ENCODE measurements at places on chromosomes 2 and 18.

DNA sequence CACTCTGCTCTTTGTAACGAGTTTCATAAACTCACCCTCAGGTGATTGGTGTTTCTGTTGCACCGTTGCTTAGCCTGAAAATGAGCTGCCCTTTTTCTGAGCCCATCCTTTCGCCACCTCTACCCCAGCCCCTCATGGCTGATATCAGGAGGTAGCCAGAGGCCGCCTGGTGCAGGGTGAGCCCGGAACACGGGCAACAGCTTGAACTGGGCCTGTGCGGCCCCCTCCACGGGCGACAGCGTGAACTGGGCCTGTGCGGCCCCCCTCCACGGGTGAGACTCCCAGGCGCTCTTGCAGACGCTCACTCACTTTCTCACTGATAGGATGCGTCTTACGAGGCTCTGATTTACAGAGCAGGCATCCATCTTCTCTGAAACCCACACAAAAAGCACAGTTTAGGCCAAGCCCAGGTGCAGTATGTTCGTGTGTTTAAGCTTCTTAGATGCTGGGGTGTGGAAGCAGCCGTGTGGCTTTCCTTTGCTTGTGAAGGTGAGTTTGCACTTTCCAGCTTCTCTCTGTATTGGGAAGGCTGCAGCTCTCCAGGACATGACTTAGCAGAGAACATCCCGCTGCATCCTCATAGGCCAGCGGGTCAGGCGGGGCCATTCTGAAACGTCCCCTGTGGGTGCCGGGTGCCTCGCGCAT lies 83.5 kb downstream of the NFATC1 start:
- DNase-seq = no peak

DNA sequence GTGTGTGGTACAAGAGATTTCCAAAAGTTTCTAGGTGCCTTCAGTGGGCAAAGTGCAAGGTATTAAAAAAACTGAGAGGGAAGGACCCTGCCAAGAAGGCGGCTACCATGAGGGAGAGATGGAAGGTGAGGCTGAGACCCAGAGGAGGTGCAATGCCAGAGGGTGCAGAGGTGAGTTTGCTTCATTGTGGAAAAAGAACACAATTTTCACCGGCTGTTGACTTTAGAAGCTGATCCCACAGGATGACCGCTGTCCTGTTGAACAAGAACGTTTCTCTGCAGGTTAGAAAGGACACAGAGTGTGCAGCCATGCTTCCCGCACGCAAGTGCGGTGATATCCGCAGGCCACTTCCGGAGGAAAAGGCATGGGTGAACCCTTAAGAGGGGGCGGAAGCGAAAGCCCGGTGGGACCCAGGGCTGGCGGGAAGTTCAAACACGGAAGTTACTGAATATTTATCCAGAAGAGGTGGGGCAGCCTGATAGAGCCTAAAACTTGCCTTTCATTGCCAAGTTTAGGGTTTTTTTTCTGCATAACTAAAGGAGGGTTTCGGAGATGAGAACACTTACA lies 16.6 kb downstream of the SP110 start:
- DNase-seq = no peak

GRCh38 chr2:185823773-185824172 lies 85.2 kb downstream of the FSIP2 start:
- DNase-seq = no peak

- DNase-seq = no peak
Observed at GRCh38 chr2:146850746-146851145, 994.1 kb upstream of the ACVR2A start.

DNA sequence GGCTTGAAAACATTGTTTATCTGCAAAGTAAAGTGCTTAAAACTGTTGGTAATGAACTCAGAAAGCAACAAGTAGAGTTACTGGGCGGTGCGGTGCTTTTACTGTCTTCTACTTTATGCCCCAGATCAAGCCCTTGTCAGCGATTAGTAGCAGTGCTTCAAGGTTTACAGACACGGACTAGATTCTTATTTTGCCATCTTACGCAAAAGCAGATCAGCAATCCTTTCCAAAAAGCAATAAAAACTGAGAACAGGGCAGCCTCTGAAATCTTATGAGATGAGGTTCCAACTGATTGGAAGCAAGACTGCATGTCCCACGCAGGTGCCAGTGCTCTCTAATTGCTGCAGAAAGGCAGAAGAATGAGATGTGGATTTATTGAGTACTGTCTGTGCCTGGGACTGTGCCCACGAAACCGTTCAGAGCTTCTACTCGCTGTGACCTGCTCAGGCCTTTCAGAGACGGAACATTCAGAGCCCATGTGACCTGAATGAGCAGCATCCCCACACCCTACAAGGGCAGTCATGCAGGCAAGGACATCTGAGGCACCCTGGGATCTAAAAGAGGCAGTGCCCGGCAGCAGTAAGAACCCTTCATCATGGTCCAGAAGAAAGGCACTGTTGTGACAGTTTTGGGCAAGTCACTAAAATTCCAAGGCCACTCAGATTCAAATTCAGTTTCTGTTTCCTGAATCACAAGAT lies 15.7 kb downstream of the COL4A3 start:
- DNase-seq = no peak

GRCh38 chr2:38636069-38636468 lies 29.8 kb upstream of the GALM start:
- DNase-seq = no peak

DNA sequence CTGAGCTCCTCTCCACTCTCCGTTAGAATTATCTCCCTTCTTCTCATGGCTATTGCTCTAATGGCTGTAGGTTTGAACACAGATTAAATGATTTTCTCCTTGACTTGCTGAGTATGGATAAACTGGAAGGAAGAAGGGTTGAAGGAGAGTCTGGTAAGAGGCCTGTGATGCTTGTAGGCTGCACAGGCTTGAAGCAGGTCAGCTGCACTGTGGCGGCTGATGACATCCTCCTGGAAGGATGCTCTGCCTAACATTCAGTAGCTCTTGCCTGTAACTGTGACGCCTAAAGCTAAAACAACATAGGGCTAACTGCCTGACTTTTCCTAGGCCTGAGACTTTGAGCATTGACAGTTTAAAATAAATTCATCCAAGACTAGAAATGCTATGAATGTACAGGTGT lies 166.3 kb downstream of the MREG start:
- DNase-seq = no peak

DNA sequence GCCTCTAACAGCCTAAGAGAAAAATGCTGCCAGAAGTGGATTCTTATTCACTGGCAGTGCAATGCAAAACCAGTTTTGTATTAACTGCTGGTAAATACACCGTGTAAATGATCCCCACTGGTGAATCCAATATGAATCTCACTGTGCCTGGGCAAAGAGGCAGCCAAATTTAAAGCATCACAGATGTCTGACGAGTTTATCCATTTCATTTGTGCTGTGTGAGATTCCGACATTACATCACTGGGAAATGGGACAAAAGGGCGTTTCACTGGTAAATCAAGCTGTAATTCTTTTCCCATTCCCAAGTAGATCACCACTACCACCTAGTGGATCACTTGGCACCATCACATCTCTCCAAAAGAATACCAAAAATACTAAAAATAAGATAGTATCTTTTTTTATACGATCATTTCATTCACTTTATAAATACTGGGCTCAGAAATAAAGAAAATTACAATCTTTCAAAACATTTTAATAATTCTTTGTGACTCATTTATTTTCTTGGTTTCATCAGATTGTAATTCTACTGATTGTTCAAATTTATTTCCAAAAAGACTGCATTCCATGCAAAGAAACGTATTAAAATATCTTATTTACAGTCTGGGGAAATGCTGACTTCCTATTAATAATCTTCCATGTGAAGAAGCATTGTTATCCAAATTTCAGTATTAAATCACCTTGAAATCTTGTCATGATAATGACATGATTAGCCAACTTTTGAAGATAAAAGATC lies 125.6 kb downstream of the GRB14 start:
- DNase-seq = no peak

All from T1000 (cell line).